ENCODE measurements at places on chromosomes 11 and 22.

DNA sequence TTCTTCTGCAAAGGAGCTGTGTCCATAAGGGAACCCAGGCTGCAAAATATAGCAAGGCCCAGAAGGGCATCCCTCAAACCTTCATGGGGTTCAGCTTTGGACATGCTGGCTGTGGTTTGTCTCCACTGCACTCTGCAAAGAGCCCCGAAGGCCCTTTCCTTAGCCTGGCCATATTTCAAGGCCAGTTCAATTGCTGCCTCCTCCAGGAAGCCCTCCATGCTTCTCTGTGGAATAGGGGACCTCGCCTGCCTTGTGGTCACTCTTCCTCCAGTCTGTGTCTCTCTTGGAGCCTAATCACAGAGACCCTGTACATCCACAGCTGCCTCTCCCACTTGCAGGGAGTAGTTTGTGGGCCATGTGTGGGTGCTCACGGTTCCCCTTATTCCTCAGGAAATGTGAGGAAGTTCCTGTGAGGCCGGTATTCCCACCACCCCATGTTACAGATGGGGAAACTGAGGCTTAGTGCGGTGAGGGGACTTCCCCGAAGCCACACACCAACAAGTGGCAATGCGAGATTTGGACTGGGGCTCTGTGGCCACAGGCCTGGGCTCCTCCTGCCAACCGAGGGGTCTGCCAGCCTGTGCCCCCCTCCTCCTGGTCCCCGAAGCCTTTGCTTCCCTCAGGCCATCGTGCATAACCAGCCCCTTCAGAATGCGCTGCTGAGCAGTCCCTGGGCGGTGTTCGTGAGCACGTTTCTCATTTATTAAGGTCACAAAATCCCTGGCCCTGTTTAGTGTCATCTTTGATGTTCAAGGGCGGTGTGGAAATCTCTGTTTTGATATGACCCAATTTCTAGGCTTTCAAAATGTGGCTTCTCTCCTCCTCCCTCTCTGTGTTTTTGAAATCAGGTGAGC is 65.8 kb downstream of the PARVB start:
- no peak for DNase-seq

GRCh38 chr11:66183494-66184048 is 84.9 kb upstream of the RAB1B start:
- no peak for DNase-seq

DNA sequence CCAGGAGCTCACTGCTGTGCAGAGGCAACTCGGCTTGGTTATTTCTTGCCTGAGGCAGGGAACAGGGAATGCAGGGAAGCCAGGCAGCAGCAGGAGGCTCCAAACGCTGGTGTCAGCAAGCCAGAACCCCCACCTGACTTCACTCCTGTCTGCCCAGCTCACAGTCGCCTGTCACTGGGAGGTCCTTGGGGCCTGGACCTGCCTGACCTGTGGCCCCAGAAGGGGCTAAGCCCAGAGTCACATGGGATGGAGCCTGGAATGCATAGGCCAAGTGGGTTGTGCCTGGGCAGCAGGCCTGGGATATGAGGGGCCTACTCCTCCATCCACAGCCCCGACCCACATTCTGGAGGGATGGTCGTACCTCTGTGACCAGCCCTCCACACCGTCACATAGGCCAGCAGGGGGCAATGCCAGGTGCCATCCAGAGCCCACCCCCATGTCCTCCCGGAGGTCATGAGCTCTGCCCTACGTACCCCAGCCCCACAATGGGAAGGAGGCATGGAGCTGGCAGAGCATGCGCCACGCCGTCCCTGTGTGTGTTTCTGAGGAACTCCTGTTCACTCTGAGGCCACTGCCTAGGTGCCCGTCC is 5.2 kb downstream of the RASSF7 start:
- no peak for DNase-seq

DNA sequence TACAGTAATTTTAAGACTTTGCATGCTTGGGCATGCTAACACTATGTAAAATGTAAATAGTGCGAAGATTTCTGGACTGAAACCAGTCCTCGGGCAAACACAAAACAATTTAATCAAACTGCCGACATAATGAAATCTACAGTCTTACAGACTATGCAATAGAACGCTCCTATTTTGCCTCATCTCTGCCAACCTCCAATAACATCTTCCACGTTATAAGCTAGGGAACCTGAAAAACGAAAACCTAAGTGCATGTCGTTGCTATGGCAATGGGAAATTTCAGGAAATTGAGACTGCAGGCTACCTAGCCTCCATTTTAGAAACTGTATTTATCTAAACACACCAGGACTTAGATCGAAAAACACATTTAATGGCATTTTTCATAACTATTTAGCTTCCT is 1.1 kb downstream of the CSTF3 start:
- peak; percentile 25 for DNase-seq

DNA sequence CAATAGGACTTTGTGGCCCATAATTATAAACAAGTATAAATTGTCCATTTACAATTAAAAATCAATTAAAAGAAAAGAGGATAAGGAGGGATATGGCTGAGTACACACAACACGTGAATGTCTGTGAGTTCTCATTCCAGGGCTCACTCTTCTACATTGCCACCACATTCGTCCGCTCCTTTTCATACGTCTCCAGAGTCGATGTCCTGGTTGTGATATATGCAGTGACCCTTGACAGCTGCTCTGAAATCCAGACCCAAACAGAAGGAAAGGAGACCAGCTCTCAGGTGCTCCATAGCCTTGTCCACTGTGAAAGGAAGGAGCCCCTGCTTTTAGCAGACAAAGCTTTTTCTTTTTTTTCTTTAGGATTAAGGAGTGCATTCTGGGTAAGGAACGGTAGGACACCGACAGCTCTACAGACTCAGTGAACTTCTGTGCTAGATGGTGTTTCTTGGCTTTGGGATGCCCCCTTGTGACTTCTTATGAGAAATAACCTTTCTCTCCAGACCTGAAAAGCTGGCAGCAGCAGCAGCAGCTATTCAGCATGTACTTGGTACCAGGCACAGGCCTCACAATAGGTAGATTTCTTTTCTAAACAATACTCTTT is 19.7 kb upstream of the DNAJB13 start:
- DNase-seq, result peak; percentile 56
